ENCODE measurements at places on chromosomes 1 and 21.

DNA sequence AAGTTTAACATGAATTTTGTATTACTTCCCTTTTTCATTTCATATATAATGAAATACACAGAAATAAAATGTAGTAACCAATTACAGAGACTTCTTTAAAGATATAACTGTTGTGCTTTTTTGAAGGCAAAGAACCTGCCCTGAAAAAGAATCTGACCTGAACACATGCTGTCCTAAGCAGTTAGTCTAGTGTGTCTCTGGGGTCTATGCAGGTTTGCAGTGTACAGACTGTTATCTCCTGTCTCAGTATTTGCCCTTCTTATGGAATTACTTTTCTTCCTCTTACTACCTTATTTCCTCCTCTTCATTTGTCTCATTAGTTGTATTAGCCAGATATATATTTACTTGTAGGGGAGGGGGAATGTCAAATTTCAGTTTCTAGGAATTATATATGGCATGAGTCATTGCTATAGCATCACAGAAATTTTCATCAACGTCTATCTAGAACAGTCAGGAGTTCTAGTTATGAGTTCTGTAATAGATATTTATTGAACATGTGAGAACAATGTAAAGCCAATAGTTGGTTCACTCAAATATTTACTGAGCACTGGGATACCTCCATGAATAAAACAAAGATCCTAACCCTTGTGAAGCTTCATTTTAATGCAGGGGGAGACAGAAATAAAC lies 28.4 kb upstream of the PLEKHO1 start:
- no peak for DNase-seq

DNA sequence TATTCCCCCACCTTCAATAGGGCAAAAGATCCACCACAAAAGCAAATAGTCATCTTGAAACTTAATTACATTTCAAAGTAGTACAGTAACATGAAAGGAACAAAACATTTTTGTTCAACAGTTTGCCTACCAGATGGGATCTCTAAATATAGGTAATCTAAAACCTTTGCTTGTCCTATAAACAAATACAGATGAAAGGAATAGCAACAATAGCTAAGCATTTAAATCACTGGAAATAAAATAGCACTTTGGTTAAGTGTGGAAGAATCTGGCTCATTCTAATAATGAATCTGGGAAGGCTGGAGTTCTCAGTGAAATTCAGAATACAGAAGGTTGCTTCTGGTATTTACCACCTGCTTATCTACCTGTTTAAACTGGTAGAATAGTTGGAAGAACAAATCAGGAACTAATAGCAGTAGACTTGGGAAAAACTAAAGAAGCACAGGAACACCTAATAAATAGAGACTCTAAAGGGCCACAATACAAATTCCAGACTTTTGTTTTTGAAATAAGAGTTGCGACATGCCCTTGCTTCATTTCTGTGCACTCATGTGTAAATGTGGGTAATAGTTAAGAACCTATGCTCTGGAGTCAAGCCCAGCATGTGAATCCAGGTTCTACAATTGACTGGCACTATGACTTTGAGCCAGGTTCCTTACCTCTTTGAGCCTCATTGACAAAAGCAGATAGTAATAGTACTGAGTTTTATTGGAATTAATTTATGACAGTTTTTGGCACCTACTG lies 2.3 kb upstream of the LYPLAL1 start:
- DNase-seq = no peak

- no peak for DNase-seq
These were observed 4.4 kb downstream of the TSPEAR start for GRCh38 chr21:44706706-44707581.

- DNase-seq = no peak
These were observed 106.3 kb upstream of the CSF3R start for GRCh38 chr1:36588972-36589371.

DNA sequence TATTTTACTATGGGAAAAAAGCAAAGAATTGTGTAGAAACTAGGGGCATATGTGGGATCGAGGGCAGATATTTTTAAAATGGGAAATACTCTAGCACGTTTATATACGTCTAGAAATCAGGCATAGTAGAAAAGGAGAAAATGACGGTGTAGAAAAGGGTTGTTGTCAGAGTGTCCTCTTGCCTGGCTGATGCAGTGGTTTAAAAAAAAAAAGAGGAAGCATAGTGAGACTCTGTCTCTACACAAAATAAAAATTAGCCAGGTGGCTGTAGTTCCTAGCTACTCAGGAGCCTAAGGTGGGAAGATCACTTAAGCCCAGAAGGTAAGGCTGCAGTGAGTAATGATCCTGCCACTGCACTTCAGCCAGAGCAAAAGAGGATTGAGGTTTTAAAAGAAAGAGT lies 64.7 kb upstream of the LRRC7 start:
- no peak for DNase-seq

DNA sequence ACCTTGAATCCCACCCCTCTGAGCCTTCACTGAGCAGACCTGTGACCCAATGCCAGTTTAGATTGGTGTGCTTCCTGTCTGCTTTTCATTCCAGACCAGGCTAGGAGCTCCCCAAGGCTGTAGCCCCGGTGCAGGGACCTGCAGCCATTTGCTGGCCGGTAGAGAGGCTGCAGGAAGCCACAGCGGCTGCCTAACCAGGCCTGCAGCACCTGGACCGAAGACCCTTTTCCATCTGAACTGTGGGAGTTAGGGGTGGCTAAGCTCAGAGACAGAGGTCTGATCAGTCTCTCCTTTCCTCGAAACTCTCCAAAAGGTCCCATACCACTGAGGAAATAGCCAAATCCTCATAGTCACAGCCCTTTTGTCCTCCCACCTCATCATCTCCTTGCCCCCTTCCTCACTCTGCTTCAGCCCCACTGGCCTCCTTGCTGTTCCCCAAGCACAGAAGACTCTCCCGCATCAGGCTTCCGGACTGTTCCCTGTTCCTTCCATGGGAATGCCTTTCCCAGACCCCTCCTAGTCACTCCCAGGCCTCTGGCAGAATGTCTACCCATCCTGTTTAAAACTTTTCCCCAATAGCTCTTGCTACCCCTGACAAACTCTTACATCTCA lies 674 bp upstream of the TTC4 start:
- DNase-seq = no peak

DNA sequence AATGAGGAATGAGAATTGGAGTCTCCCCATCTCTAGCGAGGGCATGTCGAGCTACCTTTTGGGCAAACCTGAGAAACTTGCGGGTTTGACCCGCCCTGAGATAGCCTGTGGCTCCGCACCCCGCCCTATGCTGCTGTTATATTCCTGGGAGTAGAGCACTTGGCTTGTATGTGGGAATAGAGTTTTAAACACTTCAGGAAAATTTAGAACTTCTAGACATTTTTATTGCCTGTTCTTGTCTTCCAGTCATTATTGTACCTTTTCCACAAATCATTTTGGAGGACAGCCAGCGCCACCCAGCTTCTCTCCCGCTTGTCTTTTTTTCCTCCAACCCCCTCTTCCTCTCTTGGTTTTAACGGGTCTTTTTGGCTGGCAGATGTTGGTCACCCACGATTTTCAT lies 738 bp downstream of the GNPAT start:
- DNase-seq = no peak

- no peak for DNase-seq
These were observed 16.6 kb downstream of the SERINC2 start for GRCh38 chr1:31429583-31429982.

- no peak for DNase-seq
These were observed 106.8 kb upstream of the ATP1A1 start for GRCh38 chr1:116265931-116266863.

GRCh38 chr1:35324486-35324885 lies 56.0 kb downstream of the ZMYM4 start:
- DNase-seq = no peak

DNA sequence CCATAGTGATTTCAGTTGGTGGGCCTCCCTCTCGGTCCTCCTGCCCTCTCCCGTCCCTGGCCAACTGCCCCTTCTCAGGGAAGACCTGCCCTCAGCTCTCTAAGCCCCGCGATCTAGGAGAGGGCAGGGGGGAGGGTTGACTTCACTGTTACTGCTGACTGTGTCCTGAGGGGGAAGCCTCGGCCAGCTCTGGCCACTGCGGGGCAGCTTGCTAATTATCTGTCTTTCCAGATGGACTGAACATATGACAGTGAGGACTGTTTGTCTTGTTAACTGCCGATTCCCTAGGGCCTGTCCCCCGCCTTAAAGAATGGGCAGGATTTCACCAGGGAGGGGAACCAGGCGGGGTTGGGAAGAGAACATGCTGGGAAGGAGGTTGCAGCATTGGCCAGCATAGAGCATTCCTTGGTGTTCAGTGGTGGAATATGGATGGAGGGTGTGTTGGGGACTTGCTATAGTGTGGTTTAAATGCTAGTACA lies 22.9 kb downstream of the NIPAL3 start:
- no peak for DNase-seq

Data from cortex of kidney (tissue), 1 donor.